ENCODE measurements at places on chromosomes 12 and 14.
A peak's percentile ranks its signal among the peaks of the same experiment; 100 is the strongest.

- H3K27ac ChIP-seq = no peak overlapping the region
- H3K27me3 ChIP-seq = no peaks in the 10 kb centered on the region
- H3K36me3 ChIP-seq = no peaks in the 10 kb centered on the region
- H3K4me1 ChIP-seq = no peaks in the 10 kb centered on the region
- no peak overlapping the region for H3K4me3 ChIP-seq
These were observed 296.5 kb downstream of the GALC start for GRCh38 chr14:87696485-87696884.

DNA sequence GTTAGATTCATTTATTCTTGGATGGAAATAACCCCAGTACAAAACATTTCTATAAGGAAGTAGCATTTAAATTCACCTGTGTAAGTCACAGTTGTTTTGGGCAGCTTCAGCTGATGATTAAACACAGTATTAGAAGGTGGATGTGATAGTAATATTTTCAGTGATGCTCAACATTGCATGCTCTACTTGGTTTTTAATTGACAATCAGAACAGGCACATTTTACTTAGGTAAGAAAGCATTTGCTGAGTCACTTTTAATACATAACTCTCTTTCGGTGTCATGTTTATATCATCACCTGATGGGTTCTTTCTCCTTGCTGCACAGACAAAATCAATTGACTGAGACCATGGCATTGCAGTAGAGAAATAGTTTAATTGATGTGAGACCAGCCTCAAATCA is 80.7 kb downstream of the CMAS start:
- no peaks in the 10 kb centered on the region for H3K4me1 ChIP-seq
- H3K27me3 ChIP-seq = no peaks in the 10 kb centered on the region
- no peak overlapping the region for H3K27ac ChIP-seq
- H3K36me3 ChIP-seq = no peaks in the 10 kb centered on the region
- no peak overlapping the region for H3K4me3 ChIP-seq

DNA sequence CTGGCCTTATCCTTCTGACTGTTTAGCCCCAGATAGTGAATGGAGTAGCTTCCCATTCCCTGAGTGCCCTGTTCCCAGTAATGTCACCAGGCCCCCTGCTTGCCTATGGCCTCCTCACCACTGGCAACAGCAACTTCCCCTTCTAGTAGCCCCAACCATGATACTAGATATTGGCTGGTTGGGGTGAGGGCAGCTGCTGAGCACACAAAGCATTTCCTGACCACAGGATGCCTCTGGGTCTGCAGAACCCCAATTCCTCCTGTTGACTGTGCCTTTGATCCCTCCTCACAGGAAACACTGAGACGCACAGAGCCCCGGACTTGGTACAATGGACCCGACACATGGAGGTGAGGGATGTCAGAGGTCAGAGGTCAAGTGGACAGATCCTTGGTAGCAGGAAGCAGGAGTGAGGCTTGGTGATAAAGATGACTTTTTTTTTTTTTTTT is 597 bp downstream of the SOAT2 start:
- DNase-seq = no peak
- no peak overlapping the region for H3K4me3 ChIP-seq

DNA sequence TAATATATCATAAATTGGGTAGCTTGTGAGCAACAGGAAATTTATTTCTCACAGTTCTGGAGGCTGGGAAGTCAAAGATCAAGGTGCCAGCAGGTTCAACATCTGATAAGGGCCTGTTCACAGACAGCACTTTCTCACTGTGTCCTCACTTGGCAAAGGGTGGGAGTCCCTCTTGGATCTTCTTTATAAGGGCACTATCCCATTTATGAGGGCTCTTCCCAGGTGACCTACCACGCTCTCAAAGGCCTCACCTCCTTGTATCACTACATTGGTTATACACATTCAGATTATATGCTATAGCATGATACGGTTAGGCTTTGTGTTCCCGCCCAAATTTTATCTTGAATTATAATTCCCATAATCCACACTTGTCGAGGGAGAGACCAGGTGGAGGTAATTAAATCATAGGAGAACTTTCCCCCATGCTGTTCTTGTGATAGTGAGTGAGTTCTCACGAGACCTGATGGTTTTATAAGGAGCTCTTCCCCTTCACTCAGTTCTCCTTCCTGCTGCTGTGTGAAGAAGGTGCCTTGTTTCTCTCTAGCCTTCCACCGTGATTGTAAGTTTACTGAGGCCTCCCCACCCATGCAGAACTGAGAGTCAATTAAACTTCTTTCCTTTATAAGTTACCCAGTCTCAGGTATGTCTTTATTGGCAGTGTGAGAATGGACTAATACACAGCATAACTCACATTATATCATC is 19.2 kb upstream of the LRIG3 start:
- DNase-seq = no peak
- H3K4me1 ChIP-seq = no peaks in the 10 kb centered on the region
- H3K36me3 ChIP-seq = no peaks in the 10 kb centered on the region

GRCh38 chr12:18421867-18422266 is 160.5 kb downstream of the PIK3C2G start:
- no peaks in the 10 kb centered on the region for H3K4me1 ChIP-seq
- DNase-seq = no peak
- H3K27ac ChIP-seq = no peak overlapping the region
- H3K27me3 ChIP-seq = no peaks in the 10 kb centered on the region
- H3K36me3 ChIP-seq = no peaks in the 10 kb centered on the region
- H3K4me3 ChIP-seq = no peak overlapping the region

GRCh38 chr12:7113389-7113871 is 4.4 kb upstream of the C1RL start:
- DNase-seq = peak; percentile 32
- H3K27me3 ChIP-seq = no peaks in the 10 kb centered on the region

DNA sequence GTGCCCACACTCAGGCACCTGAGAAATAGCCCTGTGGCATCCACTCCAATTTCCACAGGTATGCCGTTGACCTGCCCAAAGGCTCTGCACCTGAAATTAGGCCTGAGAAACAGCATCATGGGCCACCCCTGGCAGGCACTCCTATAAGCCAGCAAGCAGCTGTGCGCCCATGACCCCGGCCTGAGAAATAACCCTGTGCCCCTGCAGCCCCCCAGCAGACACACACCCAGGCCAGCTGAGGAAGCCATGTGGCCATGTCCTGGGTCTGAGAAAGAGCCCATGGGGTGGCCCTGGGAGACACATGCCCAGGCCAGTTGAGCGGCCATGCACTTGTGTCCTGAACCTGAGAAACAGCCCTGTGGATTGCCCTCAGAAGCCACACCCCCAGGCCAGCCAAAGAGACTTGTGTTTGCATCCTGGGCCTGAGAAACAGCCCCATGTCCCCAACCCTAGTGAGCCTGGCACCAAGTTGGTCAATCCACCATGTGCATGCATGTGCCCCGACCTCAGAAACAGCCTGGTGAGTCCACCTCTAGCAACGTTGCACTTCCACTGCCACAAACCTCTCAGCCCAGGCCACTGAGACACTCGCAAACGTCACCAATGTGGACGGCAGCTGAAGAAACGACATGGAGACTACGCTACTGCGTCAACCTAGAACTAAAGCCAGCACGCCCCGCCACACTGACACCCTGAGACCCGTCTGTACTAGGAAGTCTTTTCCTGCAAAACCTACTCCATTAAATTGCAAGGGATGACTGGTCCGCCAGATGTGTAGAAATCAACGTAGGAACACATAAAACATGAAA is 411.9 kb downstream of the TMEM121 start:
- H3K36me3 ChIP-seq = no peaks in the 10 kb centered on the region
- no peak overlapping the region for H3K27ac ChIP-seq
- no peaks in the 10 kb centered on the region for H3K4me1 ChIP-seq
- H3K27me3 ChIP-seq = no peaks in the 10 kb centered on the region
- DNase-seq = no peak

- H3K27ac ChIP-seq = peak within 1 kb of the TSS; percentile 88
- H3K4me3 ChIP-seq = peak within 1 kb of the TSS; percentile 87
- H3K27me3 ChIP-seq = no peaks in the 10 kb centered on the region
- DNase-seq = peak; percentile 75
- peaks cover 32% of the 10 kb centered on the region for H3K4me1 ChIP-seq
These were observed at the start of gene ARL6IP4 for GRCh38 chr12:122980183-122981035. TSS of gene ARL6IP4 (plus strand) at chr12:122980681. CDS start at chr12:122981140, 459 bp downstream.

- H3K27ac ChIP-seq = no peak overlapping the region
- H3K36me3 ChIP-seq = no peaks in the 10 kb centered on the region
- no peak for DNase-seq
- no peak overlapping the region for H3K4me3 ChIP-seq
- H3K4me1 ChIP-seq = no peaks in the 10 kb centered on the region
- H3K27me3 ChIP-seq = no peaks in the 10 kb centered on the region
These were observed 1892.1 kb upstream of the SEL1L start for GRCh38 chr14:83425706-83426105.

GRCh38 chr12:21745258-21745657 is 29.2 kb downstream of the KCNJ8 start:
- H3K36me3 ChIP-seq = no peaks in the 10 kb centered on the region
- no peak for DNase-seq
- no peaks in the 10 kb centered on the region for H3K27me3 ChIP-seq
- H3K4me1 ChIP-seq = no peaks in the 10 kb centered on the region
- no peak overlapping the region for H3K27ac ChIP-seq

GRCh38 chr14:55807881-55808379 is 227.9 kb downstream of the KTN1 start:
- no peaks in the 10 kb centered on the region for H3K36me3 ChIP-seq
- H3K27ac ChIP-seq = no peak overlapping the region
- H3K4me3 ChIP-seq = no peak overlapping the region
- H3K27me3 ChIP-seq = no peaks in the 10 kb centered on the region
- peaks cover 6% of the 10 kb centered on the region for H3K4me1 ChIP-seq

DNA sequence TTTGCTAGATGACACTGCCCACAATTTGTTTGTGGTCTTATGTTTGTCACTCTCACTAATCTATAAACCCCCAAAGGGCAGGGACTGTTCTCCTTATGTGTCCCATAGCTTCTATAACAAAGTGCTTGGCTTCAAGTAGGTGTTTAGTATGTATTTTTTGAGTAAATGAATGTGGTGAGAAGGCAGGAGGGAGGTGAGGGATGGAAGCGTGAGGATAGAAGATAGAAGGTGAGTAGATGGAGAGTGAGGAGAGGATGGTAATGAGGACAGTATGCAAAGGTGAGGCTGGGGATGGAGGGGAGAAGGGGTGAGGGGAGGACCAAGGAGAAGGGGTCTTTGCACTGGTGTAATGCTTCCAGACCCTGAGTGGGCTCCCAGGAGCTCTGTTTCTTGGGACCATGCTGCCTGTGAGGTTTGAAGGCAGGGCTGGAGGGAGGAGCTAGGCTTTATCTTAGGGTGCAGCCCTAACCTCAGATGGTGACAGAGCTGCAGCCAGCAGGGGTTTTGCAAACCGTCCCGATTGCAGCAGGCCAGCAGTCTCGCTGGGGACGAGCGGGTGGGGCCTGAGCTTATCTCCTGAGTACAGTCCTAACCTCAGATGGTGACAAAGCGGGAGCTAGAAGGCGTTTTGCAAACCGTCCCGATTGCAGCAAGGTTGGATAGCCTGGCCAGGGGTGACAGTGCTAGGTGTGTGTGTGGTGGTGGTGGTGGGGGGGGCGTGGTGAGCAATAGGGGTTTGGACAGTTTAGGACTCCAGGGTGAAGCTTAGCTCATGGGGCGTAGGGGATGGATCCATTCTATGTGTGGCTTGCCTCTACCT is 6.5 kb downstream of the CEBPE start:
- no peaks in the 10 kb centered on the region for H3K27me3 ChIP-seq
- H3K36me3 ChIP-seq = no peaks in the 10 kb centered on the region
- no peak for DNase-seq
- H3K27ac ChIP-seq = no peak overlapping the region

GRCh38 chr12:73935817-73936216 is 601.8 kb upstream of the ATXN7L3B start:
- H3K4me3 ChIP-seq = no peak overlapping the region
- DNase-seq = no peak
- no peaks in the 10 kb centered on the region for H3K27me3 ChIP-seq
- no peaks in the 10 kb centered on the region for H3K36me3 ChIP-seq

DNA sequence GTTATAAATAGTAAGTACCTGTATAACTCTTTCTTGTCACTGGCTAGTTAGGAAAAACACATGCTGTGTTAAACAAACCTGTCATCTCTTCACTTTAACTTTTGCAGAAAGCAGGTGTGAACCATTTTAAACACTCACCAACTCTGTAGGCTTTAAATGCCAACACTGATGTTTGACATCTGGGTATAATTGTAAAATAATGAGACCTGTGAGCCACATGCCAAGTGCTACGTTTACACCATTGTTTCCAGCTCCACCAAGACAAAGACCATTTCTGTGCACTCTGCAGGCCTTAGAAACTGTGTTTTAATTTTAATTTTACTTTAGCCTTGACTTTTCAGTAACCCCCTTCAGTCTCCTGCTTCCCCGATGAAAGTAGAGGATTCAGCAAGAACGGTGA is 11.0 kb downstream of the TPH2 start:
- no peak overlapping the region for H3K27ac ChIP-seq
- no peak for DNase-seq
- no peaks in the 10 kb centered on the region for H3K36me3 ChIP-seq
- H3K27me3 ChIP-seq = no peaks in the 10 kb centered on the region
- no peaks in the 10 kb centered on the region for H3K4me1 ChIP-seq

GRCh38 chr14:59274991-59275391 is 86.5 kb downstream of the DAAM1 start:
- no peak overlapping the region for H3K27ac ChIP-seq
- H3K4me3 ChIP-seq = no peak overlapping the region
- H3K4me1 ChIP-seq = peaks cover 12% of the 10 kb centered on the region

All from ovary (tissue), 10 donors.